ENCODE measurements at places on chromosomes 2 and 18.
A peak's percentile ranks its signal among the peaks of the same experiment; 100 is the strongest.

DNA sequence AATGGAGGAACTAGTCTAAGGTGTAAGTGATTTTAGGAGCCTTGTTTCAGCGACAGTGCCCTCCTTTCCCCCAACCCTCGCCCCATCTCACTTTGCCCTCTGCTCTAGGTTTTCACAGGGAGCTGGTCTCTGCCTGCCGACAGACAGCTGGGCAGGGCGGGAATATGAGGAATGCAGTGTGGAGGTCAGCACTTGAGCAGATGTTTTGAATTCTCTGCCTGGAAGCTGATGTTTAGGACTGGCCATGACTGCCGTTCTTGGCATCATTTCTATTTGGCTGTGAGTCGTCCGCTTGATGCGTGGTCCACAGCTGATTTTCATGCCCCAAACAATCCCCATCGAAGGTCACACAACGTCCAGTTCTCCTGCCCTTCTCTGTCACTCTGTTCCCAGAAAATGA lies 55.1 kb upstream of the SIX3 start:
- DNase-seq = no peak

DNA sequence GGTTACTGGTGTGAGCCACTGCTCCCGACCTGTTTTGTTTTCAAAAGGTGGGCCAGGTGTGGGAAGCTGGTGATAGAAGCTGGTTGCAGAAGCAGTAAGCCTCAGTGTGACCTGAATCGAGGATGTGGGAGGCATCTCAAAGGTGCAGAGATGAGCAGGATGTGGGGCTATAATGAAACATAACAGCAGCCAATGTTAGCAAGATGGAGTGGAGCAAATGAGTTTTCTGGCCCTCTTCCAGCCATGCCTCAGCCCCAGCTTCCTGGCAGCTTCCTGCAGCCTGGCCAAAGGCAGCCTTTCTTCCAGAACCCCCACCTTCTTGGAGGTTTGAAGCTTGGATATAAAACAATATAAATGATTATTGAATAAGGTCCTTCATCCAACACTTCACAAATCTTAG lies 184.8 kb downstream of the NCK2 start:
- DNase-seq = no peak

- DNase-seq = no peak
Measured at GRCh38 chr2:169116993-169117392, 47.6 kb downstream of the DHRS9 start.

DNA sequence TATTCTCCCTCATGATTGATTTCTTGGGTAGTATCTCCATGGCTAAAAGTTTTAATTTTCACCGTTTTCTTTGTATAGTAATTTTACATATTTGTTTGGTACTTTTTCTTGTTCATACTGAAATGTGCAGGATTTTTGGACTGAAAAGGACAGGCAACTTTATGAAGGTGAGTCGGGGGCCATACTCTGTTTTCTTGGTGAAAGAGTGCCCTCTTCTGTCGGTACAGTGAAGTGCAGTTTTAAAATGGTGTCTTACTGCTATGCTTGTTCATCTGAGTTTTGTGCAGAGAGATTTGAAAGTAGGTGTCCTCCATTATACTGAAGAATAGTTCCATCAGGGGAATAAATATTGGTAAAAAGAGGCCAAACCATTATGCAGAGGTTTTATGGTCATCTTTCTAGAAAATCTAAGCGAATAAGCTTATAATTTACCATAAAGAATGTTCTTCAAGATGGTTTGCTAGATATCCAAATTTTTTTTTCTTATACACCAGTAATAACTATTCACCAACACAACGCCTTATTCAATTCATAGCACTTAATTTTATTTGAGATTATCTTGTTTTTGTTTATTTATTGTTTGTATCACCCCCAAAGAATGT lies 8.7 kb upstream of the SERPINB13 start:
- peak; percentile 32 for DNase-seq

DNA sequence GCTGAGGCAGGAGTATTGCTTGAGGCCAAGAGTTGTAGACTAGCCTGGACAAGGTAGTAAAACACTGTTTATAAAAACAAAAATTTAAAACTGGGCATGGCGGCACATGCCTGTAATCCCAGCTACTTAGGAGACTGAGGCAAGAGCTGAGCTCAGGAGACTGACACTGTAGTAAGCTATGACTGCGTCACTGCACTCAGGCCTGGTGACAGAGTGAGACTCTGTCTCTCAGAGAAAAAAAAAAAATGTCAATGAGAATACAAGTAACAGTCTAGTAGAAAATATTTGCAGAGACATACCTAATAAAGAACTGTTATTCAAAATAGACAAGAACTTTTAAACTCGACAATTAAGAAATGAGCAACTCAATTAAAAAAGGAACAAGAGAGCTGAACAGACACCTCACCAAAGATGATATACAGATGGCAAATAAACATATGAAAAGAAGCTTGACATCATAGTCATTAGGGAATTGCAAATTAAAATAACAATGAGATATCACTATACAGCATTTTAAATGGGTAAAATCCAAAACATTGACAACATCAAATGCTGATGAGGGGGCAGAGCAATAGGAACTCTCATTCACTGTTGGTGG lies 624.3 kb upstream of the ZEB2 start:
- DNase-seq = no peak

DNA sequence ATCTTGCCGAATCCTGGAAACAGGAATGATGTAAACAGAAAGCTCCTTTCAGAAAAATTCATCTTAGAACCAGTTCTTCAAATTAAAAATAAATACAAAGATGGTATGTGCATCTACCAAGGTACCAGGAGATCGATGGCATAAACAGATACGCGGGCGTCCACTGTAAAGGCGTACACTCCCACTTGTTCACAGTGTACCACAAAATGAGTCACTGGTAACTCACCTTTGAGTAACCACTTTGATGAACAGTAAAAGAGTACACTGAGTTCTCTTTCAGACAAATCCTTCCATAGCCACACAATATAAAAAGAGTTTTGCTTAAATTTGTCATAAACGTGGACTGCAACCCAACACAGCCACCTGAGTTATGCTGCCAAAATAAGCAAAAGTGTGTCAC lies 128.3 kb downstream of the DNER start:
- DNase-seq = no peak

GRCh38 chr2:206698811-206699210 lies 19.4 kb downstream of the DYTN start:
- no peak for DNase-seq

- no peak for DNase-seq
Measured at GRCh38 chr2:174631009-174631981, 33.7 kb upstream of the WIPF1 start.

- no peak for DNase-seq
Measured at GRCh38 chr2:28835781-28836180, 25.1 kb downstream of the SPDYA start.

DNA sequence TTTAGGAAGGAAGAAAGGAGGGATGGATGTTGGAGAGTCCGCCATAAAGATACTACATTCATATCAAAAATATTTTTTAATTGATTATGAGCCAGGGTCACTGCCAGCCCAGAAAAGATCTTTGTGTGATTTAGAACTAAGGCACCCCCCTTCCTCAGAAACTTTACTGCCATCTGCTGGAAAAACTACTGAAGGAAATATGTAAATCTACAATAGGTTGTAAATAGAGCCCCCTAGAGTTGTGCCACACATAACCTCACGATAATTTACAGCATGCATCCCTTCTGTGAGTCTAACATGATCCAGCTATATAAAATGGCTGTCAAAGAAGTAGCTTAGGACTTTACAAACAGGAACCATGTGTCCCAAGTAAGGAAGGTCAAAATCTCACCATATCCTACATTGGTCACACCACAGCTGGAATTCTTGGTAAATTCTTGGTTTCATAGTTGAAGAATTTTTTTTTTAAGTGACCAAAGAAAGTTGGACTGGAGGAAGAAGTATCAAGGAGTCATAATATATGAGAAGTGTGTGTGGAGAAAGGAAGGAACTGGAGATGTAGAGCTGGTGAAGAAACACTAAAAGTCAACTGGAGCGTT lies 152.5 kb downstream of the CYP26B1 start:
- peak; percentile 55 for DNase-seq

DNA sequence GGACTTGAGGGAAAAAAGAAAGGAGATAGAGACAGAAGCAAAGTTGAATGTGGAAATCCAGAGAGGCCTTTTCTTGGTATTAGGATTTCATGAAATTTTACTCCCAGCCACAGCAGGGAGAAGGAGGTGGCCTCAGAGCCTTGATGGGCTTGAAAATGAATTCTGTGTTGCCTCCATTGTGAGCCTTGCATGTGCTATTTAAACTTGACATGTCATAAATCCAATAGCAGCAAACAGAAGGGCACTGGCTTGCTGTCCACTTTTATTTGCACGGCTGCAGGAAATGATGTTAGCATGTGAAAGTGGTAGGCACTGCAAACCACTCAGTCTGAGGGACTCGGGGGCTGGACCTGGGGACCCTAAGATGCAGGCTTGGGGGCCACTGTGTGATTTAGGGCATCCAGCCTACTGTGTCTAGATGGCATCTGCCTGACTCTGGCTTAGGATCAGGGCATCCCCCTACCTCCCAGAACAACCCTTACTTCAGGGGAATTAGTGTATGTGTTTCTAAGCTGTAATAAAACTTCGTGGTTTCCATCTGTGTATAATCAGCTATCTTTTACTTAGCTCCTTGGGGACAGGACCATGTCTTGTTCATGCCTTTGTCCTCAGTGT lies 139.1 kb upstream of the SKOR2 start:
- no peak for DNase-seq

- DNase-seq = no peak
Measured at GRCh38 chr2:44632931-44633689, 271.4 kb downstream of the CAMKMT start.

- no peak for DNase-seq
Measured at GRCh38 chr2:16861530-16861929, 195.9 kb upstream of the CYRIA start.

GRCh38 chr2:18345848-18346247 lies 214.6 kb downstream of the RDH14 start:
- no peak for DNase-seq

GRCh38 chr18:79493801-79494211 lies 98.1 kb downstream of the NFATC1 start:
- DNase-seq = peak; percentile 57

- DNase-seq = no peak
Measured at GRCh38 chr18:52995875-52996274, 655.9 kb downstream of the DCC start.

DNA sequence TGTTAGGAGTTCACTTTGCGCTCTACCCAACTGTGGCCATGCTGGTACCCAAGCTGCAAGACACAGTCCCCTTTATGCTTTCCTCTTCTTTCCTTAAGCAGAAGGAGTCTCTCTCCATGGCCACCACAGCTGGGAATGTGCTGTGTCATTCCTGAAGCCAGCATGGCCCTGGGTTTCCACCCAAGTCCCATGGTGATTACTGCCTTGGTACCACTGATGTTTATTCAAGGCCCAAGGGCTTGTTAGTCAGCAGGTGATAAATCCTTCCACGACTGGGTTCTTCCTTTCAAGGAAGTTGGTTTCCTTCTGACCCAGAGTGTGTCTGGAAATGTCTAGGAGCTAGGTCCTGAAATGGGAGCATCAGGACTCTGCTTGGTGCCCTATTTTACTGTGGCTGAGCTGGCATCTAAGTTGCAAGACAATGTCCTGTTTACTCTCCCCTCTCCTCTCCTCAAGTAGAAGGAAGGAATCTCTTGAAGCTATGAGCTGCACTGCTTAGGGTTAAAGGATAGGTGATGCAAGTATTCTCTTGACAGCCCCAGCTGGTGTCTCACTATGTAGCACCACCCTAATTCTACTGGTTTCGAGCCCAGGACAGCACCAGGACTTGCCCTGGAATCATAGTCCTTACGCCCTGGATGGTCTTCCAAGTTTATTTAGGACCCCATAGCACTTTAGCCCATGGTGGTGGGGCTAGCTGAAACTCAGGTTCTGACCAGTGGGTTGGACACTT lies 18.7 kb upstream of the NUP35 start:
- DNase-seq = no peak

DNA sequence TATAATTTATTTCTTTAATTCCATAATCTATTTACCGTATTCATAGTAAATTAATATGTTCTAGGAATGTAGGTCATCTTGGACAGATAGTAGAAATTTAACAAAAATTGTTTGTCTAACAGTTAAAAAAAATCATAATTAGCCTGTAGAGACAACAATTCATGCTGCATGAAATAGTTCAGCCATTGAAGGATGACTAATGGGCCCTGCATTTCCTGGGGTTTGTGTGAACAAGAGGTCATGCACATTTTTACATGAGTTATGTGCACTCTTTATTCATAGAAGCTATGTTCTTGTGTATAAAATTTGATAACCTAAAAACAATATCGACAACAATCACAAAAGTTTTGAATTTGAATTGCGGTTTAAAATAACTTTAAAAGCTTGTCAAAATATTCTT lies 1663.6 kb downstream of the SUCLG1 start:
- DNase-seq = no peak

- DNase-seq = no peak
Measured at GRCh38 chr18:28735731-28736130, 558.8 kb upstream of the CDH2 start.

DNA sequence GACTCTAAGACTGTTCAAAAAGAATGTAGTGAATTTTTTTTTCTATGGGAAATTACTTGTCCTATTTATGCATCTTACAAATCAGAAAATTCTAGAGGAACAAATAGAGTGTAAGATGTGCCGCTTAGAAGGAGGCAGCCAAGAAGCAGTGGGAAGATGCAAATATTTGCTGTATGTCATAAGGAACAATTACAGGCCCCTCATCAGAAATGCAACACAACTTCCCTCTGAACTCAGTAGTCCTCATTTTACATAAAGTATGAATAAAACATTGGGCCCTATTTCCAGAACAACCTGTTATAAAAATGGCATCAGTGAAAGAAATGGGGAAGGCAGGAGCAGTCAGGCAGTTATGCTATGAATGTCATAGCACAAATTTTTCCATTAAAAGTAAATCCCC lies 50.7 kb upstream of the SCG2 start:
- no peak for DNase-seq

DNA sequence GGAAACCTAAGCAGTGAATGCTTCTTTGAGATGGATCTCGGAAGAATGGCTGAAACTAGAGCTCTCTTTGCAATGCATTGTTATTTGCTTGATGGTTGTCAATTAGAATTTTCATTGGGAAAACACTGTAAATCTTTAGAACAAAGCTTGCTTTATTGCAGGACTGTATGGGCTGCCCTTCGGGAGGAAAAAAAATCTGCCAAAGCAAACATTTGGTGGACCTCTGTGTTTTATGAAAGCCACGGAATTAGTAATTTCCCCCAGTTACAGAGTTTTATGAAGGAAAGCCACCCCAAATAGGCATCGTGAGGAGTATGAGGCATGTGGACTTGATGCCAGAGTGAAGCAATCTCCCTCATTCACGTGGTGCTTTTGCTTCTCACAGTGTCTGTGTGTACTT lies 33.5 kb downstream of the RHBDD1 start:
- DNase-seq = no peak

- DNase-seq = no peak
Measured at GRCh38 chr2:212328136-212328535, 210.5 kb downstream of the ERBB4 start.

GRCh38 chr2:164542581-164543021 lies 78.7 kb downstream of the GRB14 start:
- DNase-seq = no peak

- DNase-seq = peak; percentile 24
Measured at GRCh38 chr2:239322416-239323086, 78.3 kb downstream of the HDAC4 start.
